ENCODE measurements at places on chromosomes 3 and 15.

- DNase-seq: no peak
These were observed 347.3 kb downstream of the ZBTB20 start for GRCh38 chr3:114799816-114800215.

DNA sequence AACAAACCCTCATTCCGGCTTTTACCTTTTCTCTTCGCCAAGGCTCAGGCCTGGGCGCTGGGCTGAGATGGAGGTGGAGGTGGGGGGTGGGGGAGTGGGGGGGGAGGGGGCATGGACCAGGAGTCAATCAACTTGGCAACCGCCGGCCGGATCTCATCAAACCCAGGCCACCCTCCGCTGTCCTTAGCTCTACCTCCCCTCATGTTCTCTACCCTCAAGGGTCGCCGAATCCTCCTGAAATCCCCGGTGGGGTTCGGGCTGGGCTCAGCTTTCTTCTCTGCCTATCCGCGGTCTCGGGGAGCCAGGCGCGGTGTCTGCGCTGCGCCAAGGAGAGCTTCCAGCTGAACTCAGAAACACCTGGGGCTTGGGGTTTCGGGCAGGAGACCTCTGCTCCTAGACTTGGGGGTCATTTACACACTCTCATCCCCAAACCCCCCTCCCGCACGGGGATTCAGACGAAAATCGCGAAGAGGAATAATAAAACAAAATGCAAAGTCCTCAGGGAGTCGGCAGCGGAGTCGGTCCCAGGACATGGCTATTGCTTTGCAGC lies 2.5 kb downstream of the ONECUT1 start:
- DNase-seq: no peak

- no peak for DNase-seq
These were observed 30.3 kb upstream of the SEMA3F start for GRCh38 chr3:50124800-50125178.

GRCh38 chr15:91867581-91868026 lies 14.1 kb downstream of the SLCO3A1 start:
- DNase-seq: no peak

All from effector memory CD4-positive, alpha-beta T cell (primary cell).